Natural killer cell treated with Interleukin-12 subunit alpha and Interleukin-12 subunit beta and Interleukin-15 and Interleukin-18, amount 100 ng/mL, for 72 hours (primary cell): ENCODE measurements at places on chromosomes 5 and 9. TPM values are rescaled to one million over a fixed set of nuclear protein-coding genes. Genes with fewer than 3 reads are reported as not detected.
A peak's percentile ranks its signal among the peaks of the same experiment; 100 is the strongest.

GRCh38 chr9:127927201-127927987 lies 3.2 kb downstream of the PIP5KL1 start:
- no peak for DNase-seq
- H3K4me1 ChIP-seq: peaks cover 15% of the 10 kb centered on the region
- no peak overlapping the region for H3K27ac ChIP-seq
- H3K36me3 ChIP-seq: no peaks in the 10 kb centered on the region
- H3K27me3 ChIP-seq: peaks cover 15% of the 10 kb centered on the region

- no peaks in the 10 kb centered on the region for H3K36me3 ChIP-seq
- H3K4me3 ChIP-seq: no peak overlapping the region
- DNase-seq: no peak
- no peak overlapping the region for H3K27ac ChIP-seq
Measured at GRCh38 chr9:100479820-100480219, 6.9 kb downstream of the TMEFF1 start.

GRCh38 chr9:1354086-1354485 lies 303.9 kb downstream of the DMRT2 start:
- H3K27ac ChIP-seq: no peak overlapping the region
- no peaks in the 10 kb centered on the region for H3K4me1 ChIP-seq
- no peak for DNase-seq
- no peak overlapping the region for H3K4me3 ChIP-seq

DNA sequence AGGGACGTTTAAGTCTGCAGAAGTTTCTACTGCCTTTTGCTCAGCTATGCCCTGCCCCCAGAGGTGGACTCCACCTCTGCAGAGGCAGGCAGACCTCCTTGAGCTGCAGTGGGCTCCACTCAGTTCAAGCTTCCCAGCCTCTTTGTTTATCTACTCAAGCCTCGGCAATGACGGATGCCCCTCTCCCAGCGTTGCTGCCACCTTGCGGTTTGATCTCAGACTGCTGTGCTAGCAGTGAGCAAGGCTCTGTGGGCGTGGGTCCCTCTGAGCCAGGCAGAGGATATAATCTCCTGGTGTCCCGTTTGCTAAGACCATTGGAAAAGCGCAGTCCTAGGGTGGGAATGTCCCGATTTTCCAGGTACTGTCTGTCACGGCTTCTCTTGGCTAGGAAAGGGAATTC lies 2188.5 kb upstream of the WWC1 start:
- no peaks in the 10 kb centered on the region for H3K4me1 ChIP-seq
- no peak for DNase-seq
- no peak overlapping the region for H3K27ac ChIP-seq
- H3K27me3 ChIP-seq: no peaks in the 10 kb centered on the region

DNA sequence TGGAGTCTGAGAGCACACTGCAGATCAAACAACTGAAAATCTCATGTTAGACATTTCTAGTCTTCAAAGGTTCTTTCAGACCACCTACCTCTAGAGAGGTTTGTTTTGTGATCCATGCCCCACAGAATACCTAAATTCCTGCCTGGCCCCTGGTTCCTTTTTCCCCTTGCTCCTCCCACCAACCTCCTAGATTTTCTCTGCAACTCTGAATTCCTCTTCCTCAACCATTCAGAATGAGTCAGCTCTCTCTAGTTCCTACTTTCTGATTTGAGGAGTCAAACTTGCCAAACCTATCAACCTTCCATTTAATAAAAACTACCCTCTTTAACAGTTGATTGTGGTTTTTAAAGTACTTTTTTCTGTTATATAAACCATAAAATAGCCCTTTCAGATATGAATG lies 83.2 kb upstream of the ZNF462 start:
- no peaks in the 10 kb centered on the region for H3K36me3 ChIP-seq
- H3K4me1 ChIP-seq: no peaks in the 10 kb centered on the region
- DNase-seq: no peak
- no peak overlapping the region for H3K4me3 ChIP-seq
- no peak overlapping the region for H3K27ac ChIP-seq

GRCh38 chr5:1193591-1193985 lies 7.8 kb upstream of the SLC6A19 start:
- peak; percentile 56 for DNase-seq
- no peaks in the 10 kb centered on the region for H3K4me1 ChIP-seq
- no peaks in the 10 kb centered on the region for H3K36me3 ChIP-seq
- H3K27me3 ChIP-seq: peaks cover 30% of the 10 kb centered on the region
- H3K27ac ChIP-seq: no peak overlapping the region
- no peak overlapping the region for H3K4me3 ChIP-seq

- no peak overlapping the region for H3K27ac ChIP-seq
- no peaks in the 10 kb centered on the region for H3K36me3 ChIP-seq
- no peak for DNase-seq
Measured at GRCh38 chr9:109629615-109630014, 131.5 kb upstream of the PTPN3 start.

DNA sequence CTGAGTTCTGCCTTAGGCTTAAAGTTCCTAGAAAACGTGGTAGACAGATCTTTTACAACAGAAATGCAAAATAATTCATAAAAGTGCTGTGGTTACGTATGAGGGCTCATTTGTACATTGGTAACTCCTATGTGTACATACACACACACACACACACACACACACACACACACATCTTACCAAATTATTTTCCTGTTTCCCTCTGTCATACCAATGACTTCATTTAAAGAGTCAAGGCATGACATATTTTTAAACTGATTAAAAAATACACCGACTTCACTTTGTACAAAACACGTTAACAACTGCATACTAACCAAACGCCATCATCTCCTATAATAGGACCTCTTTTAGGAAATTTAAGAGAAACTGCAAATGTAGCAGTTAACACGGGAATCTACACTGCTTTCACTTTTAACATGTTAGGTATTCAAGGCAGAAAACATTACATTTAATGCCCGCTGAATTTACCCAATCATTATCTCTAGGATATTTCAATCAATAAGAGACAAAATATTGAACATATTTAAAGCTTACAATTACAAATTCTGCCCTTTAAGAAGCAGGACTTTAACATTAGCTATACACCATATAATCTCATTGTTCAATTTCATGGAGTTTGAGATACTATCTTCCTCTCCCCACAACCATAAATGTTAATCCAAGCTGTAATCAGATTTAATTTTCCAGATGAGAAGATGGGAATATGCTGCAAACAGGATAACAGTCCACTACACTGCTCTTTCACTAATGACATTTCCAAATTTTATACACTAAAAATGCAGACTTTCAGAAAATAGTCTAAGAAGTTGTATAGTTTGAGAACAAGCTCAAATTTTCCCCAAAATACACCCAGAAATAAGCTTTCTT lies 133.1 kb downstream of the DENND1A start:
- DNase-seq: no peak
- peak overlapping the region; percentile 34 for H3K4me3 ChIP-seq
- no peak overlapping the region for H3K27ac ChIP-seq
- H3K4me1 ChIP-seq: peaks cover 15% of the 10 kb centered on the region
- H3K27me3 ChIP-seq: no peaks in the 10 kb centered on the region
- peaks cover 5% of the 10 kb centered on the region for H3K36me3 ChIP-seq

DNA sequence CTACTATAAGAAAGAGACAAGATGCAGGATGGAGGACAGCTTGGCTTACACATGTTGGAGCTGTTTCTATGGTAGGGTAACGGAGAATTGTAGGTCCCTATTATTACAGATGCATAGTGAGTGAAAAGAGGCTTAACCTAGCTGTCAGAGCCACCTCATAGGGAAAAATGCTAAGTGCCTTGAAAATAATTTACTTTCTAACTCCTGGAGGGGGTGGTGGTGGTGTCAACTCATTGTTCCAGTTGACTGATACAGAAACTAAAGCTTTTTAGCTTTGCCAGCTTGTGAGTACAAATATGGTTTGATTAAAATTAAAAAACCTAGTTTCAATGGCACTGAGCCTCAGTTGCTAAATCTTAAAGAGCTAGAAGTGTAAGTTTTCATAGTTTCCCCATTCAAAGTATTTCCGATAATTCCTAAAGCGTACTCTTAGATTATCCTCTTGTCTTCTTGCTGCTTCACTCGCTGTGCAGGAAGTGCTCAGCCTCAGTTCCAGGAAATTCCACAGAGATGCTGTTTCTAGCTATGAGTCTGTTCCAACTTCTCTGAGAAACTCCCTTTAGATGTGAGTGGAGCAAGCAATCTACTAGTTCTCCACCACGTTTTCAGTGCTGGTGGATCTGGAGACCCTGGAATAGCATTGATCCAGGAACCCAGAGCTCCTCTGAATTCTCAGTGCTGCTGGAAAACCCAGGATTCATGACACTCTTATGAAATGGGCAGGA lies 265.2 kb downstream of the DMAC1 start:
- peaks cover 14% of the 10 kb centered on the region for H3K4me1 ChIP-seq
- peak overlapping the region; percentile 84 for H3K27ac ChIP-seq
- peak overlapping the region; percentile 82 for H3K4me3 ChIP-seq
- H3K27me3 ChIP-seq: peaks cover 19% of the 10 kb centered on the region

DNA sequence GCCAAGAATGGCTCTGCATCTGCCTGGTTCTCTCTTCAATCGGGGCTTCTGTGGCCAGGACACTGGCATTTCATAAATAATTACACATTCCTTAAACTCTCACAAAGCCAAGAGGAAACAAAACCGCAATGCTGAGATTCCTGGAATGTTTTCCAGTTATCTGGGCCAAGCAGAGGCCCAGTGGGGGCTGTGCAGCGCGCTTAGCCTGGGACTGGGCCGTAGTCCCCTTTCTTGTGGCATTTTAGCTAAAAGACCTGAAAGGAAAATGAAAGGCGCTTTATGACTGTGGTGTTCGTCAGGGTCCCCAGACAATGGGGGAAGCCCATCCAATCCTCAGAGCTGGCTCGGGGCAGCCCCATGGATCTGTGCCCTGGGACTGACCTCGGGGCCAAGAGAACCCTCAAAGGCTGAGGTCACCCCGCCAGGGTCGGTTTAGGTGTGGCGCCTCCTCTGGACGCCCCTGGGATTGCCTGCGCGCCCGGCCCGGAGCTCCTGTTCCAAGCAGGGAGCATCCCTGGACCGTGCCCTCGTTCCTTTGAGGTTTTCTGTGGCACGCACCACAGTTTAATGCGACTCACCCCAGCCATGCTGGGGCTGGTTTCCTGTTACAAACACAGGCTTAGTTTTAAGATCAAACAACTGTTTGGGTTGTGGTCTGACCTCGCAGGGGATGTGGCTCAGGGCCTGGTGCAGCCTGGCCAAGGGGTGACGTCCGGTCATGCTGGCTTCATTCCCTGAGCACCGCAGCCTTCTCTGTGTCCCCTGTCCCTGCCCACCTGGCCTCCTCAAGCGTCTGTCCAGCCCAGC lies 51.5 kb upstream of the NKD2 start:
- H3K4me3 ChIP-seq: peak overlapping the region; percentile 47
- DNase-seq: peak; percentile 69
- no peak overlapping the region for H3K27ac ChIP-seq
- no peaks in the 10 kb centered on the region for H3K36me3 ChIP-seq

- peaks cover 12% of the 10 kb centered on the region for H3K4me1 ChIP-seq
- DNase-seq: peak; percentile 26
- no peak overlapping the region for H3K27ac ChIP-seq
Measured at GRCh38 chr9:92658611-92659010, 11.3 kb downstream of the IPPK start.

GRCh38 chr5:59171131-59171530 lies 588.3 kb downstream of the RAB3C start:
- H3K36me3 ChIP-seq: no peaks in the 10 kb centered on the region
- H3K4me1 ChIP-seq: peaks cover 5% of the 10 kb centered on the region
- no peak overlapping the region for H3K4me3 ChIP-seq
- no peak for DNase-seq
- no peaks in the 10 kb centered on the region for H3K27me3 ChIP-seq

- no peak overlapping the region for H3K27ac ChIP-seq
- peaks cover 17% of the 10 kb centered on the region for H3K27me3 ChIP-seq
- H3K36me3 ChIP-seq: no peaks in the 10 kb centered on the region
- H3K4me1 ChIP-seq: no peaks in the 10 kb centered on the region
- DNase-seq: no peak
- no peak overlapping the region for H3K4me3 ChIP-seq
Measured at GRCh38 chr5:153619771-153620170, 129.3 kb downstream of the GRIA1 start.

GRCh38 chr5:160649304-160649703 lies 202.7 kb downstream of the ATP10B start:
- no peaks in the 10 kb centered on the region for H3K27me3 ChIP-seq
- no peak for DNase-seq
- H3K4me1 ChIP-seq: no peaks in the 10 kb centered on the region
- H3K27ac ChIP-seq: no peak overlapping the region
- H3K4me3 ChIP-seq: no peak overlapping the region
- H3K36me3 ChIP-seq: no peaks in the 10 kb centered on the region

GRCh38 chr5:107990881-107991810 lies 320.4 kb upstream of the EFNA5 start:
- DNase-seq: no peak
- H3K36me3 ChIP-seq: peaks cover 5% of the 10 kb centered on the region
- H3K4me1 ChIP-seq: peaks cover 30% of the 10 kb centered on the region

GRCh38 chr5:8239646-8240045 lies 370.7 kb downstream of the MTRR start:
- no peak for DNase-seq
- H3K4me1 ChIP-seq: no peaks in the 10 kb centered on the region
- peaks cover 9% of the 10 kb centered on the region for H3K36me3 ChIP-seq
- no peaks in the 10 kb centered on the region for H3K27me3 ChIP-seq
- no peak overlapping the region for H3K4me3 ChIP-seq
- H3K27ac ChIP-seq: no peak overlapping the region

GRCh38 chr5:56077796-56078233 lies 83.1 kb upstream of the IL6ST start:
- peaks cover 22% of the 10 kb centered on the region for H3K27me3 ChIP-seq
- H3K4me1 ChIP-seq: peaks cover 11% of the 10 kb centered on the region
- no peaks in the 10 kb centered on the region for H3K36me3 ChIP-seq
- no peak overlapping the region for H3K27ac ChIP-seq
- no peak overlapping the region for H3K4me3 ChIP-seq

DNA sequence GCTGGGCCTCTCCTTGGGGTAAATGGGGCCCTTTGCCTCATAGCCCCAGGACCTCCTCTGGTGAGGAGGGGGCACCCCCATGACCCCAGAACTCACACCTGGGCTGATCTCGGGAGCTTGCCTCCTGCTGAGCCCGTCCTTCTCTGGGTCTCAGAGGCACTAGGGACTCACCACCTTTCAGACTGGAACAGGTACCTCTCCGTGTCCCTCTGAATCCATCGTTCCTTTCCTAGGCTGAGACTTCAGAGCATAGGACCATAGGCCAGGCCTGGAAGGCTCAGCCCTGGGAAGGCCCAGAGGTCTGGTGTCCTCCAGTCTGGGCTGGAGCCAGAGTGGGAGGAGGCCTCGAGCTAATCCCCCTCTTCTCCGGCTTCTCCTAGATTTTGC lies 97.9 kb downstream of the CACNA1B start:
- DNase-seq: no peak
- H3K4me1 ChIP-seq: no peaks in the 10 kb centered on the region
- no peak overlapping the region for H3K27ac ChIP-seq
- no peak overlapping the region for H3K4me3 ChIP-seq
- H3K36me3 ChIP-seq: no peaks in the 10 kb centered on the region

- no peak overlapping the region for H3K27ac ChIP-seq
- no peaks in the 10 kb centered on the region for H3K27me3 ChIP-seq
- peak; percentile 81 for DNase-seq
- H3K4me1 ChIP-seq: peaks cover 24% of the 10 kb centered on the region
- H3K36me3 ChIP-seq: peaks cover 29% of the 10 kb centered on the region
Measured at GRCh38 chr9:95874989-95875304, 544 bp upstream of the ERCC6L2 start.

GPR150 gene
- total RNA-seq: not detected

PCDHB3 gene
- total RNA-seq: not detected

PKD2L2 gene
- total RNA-seq: not detected

IDNK gene
- 5.1 TPM for total RNA-seq

HTR4 gene
- not detected for total RNA-seq

EMB gene
- 70.5 TPM for total RNA-seq

ENTPD2 gene
- total RNA-seq: not detected
